ENCODE measurements at places on chromosomes 3 and 15.

- no peak for DNase-seq
These were observed 270.5 kb downstream of the MBNL1 start for GRCh38 chr3:152539191-152539764.

- no peak for DNase-seq
These were observed 44.0 kb upstream of the ETV5 start for GRCh38 chr3:186152889-186153292.

- no peak for DNase-seq
These were observed 14.3 kb downstream of the TPM1 start for GRCh38 chr15:63056829-63057228.

DNA sequence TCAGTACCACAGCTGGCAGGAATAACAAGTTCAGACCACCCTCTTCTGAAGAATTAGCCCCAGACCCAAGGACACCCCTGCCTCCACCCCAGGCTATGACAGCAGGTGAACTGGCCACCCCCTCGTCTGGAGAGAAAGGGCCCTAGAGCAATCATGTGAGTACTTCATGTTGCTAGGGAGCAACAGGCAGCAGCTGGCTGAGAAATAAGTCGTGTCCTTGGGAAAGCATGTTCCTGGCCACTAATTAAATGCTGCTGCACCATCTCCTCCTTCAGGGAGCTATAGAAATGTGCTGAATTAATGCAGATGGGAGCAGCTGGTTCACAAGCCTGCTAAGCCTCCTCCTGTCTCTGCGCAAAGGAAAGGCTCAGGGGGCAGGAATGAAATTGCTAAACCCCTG is 31.5 kb downstream of the MRPS11 start:
- DNase-seq: no peak

DNA sequence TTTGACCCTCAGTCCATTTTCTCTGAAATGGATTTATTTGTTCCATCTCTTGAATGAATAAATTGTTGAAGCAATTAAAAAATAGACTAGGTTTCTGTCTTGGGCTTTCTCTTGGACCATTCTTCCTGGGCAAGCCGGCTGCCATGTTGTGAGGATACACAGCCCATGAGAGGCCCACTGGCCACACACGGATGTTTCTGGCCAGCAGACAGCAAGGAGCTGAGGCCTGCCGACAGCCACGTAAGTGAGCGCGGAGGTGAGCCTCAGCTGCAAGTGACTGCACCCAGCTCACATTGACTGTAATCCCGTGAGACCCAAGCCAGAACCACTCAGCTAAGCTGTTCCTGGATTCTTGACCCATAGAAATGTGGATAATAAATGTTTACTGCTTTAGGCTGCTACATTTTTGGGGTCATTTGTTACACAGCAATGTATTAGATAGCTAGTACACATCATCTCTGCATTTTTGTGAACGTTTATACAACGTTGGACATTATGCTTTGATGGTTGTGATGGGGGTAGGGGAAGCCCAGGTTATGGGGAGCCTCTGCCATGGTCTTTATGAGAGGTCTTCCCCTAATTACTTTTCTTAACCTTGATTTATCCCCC is 22.8 kb downstream of the IDH3A start:
- no peak for DNase-seq

GRCh38 chr3:45666757-45667431 is 22.3 kb upstream of the SACM1L start:
- no peak for DNase-seq

- peak; percentile 49 for DNase-seq
These were observed 47.0 kb upstream of the LHFPL4 start for GRCh38 chr3:9600597-9600996.

DNA sequence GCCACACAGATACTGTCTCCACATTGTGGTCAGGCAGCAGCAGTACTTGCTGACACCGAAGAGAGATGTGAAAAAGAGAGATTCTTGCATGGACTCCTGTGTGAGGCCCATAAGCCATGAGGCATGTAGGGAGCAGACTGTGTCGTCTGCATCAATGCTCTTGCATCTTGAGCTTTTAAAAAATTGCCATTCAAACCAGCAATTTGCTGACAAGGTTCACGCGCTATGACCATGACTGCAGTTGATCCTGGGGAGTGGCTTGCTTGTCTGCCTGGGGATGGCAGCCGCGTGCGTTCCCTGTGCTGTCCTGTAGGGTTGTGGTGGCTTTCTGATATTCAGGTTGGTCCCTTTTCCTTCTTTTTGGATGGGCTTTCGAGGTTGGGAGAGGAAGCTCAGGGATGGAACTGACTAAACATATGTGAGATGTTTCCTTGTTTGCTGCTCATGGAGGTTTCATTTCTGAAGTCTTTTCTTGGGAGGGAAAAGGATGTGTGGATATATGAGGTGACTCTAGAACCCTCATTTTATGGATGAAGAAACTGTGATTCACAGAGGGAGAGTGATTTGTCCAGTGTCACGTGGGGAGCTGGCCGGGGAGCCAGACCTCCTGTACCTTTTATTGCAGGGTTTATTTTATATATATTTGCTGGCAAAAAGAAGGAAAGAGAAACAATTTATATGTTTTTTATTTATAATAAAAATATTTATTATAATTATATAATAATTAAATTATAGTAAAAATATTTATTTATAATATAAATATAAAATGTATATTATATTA is 48.6 kb downstream of the LPP start:
- no peak for DNase-seq

GRCh38 chr3:13414040-13414729 is 5.9 kb downstream of the NUP210 start:
- no peak for DNase-seq

- no peak for DNase-seq
These were observed 240.4 kb upstream of the BHLHE40 start for GRCh38 chr3:4738737-4739274.
